ENCODE measurements at places on chromosomes 1 and 21.

DNA sequence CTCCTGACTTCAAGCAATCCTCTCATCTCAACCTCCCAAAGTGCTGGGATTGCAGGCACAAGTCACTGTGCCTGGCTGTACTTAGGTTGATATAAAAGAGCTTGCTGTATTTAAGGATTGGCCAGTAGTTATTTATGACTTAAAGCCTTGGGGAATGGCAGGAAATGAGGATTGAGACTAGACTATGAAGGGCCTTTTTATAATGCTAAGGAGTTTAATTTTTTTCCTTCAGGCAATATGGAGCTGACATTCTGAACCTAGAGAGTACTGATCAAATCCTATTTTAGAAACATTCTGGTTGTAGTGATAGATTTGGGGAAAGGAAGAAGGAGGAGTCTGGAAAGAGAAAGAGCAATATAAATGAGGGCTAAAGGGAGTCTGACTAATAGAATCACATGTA lies 44.7 kb downstream of the MSH4 start:
- DNase-seq: no peak

DNA sequence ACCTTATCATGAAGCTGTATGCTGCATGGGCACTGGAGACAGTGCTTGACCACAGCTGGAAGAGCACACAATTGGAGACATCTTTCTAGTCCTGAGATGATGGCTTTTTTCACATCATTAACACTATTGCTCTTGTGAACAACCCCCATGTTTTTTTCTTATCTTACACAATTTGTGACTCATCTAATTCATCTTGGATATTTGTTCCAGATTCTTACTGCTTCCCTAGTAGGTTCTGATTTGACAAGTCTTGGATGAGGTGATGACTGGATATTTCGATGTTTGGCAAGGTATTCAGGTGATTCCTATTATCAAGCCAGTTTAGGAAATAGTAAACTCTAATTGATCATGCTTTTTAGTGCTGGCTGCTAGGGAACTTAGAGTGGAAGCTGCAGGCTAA lies 23.7 kb downstream of the HLX start:
- DNase-seq: no peak

- no peak for DNase-seq
These were observed 1.2 kb upstream of the CDA start for GRCh38 chr1:20587661-20588053.

DNA sequence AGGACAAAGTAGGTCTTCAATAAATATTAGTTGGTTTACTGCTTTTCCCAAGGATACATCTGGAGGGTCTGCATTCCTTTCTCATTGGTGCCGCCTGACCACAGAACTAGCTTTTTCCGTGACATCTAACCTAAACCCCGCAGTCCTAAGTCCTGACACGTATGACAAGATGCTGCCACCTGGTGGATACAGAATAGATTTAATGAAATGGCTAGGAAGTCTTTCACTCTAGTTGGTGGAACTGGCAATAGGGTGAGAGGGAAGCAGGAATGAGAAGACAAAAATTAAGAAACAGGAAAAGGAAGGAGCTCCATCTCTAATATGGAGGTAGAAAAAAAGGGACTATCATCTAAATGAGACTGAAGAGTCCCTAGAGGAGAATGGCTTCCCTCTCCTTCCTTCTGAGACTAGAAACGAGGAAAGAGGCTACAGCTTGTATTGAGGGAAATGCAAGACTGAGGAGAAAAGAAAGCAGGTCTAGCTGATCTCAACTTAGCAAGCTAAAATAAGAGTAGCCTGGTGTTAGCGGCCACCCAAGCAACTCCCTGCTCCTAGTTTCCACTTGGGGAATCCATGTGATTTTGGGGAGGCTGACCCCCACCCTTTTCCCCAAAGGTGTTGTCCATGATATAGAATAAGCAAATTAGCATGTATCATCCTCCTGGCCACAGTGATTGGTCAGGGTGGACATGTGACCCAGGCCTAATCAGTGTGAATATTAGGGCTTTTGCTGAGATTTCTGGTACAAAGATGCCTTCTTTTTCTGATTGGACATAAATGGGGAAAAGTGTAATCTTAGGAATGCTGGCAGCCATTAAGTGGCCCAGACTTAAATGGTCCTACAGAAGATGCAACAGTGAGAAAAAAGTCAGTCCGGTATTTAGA lies 5.9 kb downstream of the RFX5 start:
- peak; percentile 42 for DNase-seq

GRCh38 chr1:171769754-171770153 lies 11.7 kb upstream of the METTL13 start:
- DNase-seq: no peak

Measured in stimulated activated CD4-positive, alpha-beta T cell treated with anti-CD3 and anti-CD28 coated beads, TNF-alpha, amount 100 ng/mL, for 1 hour (primary cell).